ENCODE measurements at places on chromosomes 12 and 14.

GRCh38 chr12:72074956-72075355 lies 136.3 kb downstream of the TPH2 start:
- no peak for DNase-seq

- DNase-seq: no peak
Measured at GRCh38 chr12:49041881-49042484, 18.6 kb downstream of the KMT2D start.

GRCh38 chr14:62956413-62956812 lies 88.8 kb downstream of the KCNH5 start:
- DNase-seq: no peak

DNA sequence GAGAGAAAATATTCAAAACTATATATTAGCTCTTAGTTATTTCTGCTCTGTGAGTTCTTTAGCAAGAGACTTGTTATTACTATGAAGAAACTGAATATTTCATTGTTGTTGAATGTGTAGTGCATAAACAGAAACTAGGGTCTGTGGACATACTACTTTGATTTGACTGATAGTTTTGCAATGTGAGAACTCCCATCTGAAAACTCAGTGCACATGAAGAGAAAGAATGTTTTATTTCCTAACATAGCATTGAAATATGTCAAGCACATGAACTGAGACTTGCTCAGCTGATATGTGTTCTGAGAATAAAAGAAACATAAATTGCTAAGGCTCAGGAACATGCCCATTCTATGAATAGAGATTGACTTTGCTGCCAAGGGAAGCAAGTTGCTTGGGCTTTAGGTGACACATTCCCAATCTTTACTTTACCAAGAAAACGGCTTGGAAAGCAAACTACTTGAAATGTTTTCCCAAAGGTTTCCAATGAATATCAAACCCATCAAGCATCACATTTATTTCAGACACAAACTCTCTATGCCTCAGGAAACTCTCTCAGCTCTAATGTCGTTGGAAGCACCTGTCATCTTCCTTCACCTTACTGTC lies 290.4 kb downstream of the SLC16A7 start:
- DNase-seq: no peak

GRCh38 chr14:99603471-99604277 lies at the start of gene CCDC85C:
Gene CCDC85C, minus strand, starts transcription at chr14:99604207. Its CDS starts 248 bp downstream, at chr14:99603959.
- peak; percentile 81 for DNase-seq

- peak; percentile 46 for DNase-seq
Measured at GRCh38 chr12:13404631-13405473, 208.3 kb downstream of the EMP1 start.

- no peak for DNase-seq
Measured at GRCh38 chr12:22525426-22525825, 18.9 kb downstream of the C2CD5 start.

DNA sequence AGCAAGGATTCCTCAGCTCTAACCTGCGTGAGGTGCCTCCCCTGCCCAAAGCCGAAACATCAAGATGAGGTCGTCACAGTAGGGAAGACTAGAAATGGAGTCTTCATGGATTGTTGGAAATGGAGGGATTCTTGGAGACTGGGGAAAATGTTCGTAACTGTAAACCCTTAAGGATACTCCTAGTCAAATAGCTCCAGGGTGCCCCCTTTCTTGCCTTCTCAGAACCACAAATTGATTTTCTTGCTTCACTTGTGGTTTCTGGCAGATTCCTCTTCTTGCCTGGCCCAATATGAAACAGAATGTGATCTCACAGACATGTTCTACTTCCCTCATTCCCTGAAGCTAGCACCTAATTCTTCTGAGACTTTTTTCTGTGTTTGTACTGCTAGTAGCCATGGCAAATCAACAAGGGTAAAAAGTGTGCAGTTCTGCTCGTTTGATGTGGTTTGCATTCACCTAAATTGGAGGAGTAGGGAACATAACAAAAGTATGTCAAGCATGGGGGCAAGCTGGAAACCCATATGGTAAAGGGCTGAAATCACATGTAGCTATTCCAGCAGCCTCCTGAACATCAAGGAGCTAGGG lies 332.0 kb downstream of the PAWR start:
- DNase-seq: peak; percentile 59

DNA sequence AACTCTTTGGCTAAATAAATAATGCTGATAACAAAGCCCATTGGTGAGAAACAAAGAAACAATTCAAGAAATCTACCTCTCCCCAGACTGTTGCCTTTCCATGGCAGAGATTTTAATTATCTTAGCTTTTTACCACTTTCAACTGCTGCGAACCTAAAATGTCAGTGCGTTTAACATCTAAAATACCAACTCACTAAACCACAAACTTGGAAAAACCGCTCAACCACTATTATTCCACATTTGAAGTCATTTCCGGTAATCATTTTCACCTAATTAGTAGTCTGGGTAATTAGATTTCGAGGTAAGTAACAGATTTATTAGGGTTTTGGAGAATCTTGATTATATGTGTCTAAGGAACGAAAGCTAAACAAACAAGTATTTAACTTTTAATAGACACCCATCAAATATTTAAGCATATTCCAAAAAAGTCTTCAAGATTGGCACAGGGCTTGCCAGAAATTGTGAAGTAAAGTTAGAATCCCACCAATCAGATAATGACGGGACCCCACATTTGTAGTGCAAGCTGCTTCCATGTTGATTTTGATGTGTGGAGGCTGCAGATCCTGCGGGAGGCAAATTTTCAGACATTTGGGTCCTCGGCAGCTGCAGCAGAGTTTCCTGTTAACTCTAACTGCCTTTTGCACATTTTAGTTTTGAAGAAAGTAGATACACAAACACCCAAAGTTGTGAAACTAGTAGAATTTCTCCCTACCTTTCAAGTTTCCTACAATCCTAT lies 4.1 kb downstream of the OTX2 start:
- DNase-seq: peak; percentile 72

DNA sequence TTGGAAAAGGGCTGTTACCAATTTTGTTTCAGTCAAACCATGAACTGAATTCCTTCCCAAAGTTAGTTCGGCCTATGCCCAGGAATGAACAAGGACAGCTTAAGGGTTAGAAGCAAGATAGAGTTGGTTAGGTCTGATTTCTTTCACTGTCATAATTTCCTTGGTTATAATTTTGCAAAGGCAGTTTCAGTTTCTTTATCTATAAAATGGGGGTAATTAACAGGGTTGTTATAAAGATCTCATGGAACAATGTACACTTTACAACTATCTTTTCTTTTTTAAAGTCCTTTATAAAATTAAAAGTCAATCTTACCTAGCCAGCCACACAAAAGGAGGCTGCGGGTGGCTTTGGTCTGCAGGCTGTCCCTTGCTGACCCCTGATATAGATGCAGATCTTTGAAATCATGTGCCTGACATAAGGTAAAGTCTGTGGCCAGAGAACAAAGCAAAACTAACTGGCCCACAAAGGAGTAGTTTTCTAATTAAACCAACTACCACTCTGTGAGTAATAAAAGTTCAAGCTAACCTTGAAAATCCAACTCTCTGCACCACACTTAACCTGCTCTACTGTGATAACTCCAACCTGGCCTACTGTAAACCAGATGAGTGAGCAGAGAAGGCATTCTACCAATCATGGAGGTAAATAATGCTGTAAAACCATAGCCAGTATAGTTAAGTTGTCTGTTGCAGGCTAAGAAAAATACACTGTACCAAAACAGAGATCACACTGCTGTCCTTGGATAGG lies 49.5 kb downstream of the SLC38A1 start:
- DNase-seq: no peak

DNA sequence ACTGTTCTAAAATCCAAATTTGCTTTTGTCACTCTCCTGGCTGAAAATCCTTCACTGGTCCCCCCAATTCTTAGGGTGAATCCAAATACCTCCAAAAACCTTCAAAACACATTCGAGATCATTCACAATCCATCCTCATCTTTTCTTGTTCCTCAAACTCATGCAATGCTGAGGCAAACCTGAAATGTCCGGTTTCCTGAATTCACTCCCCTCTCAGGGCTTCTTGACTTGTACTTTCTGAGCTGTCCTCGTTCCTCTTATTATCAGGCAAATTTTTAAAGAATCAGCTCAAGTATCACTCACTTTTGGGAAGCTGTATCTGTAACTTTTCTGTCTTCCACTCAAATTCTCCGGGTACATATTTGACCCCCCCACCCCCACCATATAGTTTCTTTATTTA lies 84.9 kb upstream of the DUSP6 start:
- no peak for DNase-seq

- peak; percentile 44 for DNase-seq
Measured at GRCh38 chr14:38578278-38578681, 322.4 kb upstream of the CLEC14A start.

DNA sequence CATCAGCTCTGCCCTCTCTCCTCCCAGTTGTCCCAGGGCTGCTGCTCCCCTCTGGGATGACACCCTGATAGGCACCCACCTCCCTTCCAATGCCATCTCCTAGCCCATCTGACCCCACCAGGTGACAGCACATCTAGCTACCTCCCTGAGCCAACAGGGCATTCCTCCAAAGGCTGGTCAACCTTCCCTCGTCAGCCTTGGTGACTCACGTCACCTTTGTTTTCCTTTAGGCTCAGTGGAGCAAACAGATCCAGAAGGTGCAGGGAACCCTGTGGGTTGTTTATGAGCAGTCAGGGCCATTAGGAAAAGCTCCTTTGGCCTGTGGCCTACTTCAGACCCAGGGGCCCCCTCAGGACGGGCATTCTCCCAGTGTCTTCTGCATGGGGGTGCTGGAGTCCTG lies 32.4 kb downstream of the PIGH start:
- DNase-seq: no peak

GRCh38 chr12:120674097-120674636 lies 12.8 kb upstream of the MLEC start:
- no peak for DNase-seq

DNA sequence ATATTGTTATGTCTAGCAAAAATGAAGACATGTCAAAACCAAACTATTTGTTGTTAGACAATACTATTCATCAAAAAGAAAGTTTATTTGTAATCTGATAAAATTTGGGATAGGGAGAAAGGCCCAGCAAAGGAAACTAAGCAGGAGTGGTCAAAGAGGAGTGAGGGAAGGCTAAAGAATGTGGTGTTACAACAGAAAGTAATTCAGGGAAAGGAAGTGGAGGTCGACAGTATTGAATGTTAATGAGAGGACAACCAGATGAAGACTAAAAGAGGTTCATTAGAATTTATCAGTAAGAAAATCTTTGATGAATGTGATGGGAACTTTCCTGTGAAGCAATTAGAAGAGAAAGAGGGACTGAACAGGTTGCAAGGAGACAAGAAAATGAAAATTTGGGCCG lies 33.9 kb downstream of the PLCZ1 start:
- no peak for DNase-seq

- DNase-seq: no peak
Measured at GRCh38 chr12:44372259-44372658, 503.9 kb downstream of the NELL2 start.

GRCh38 chr14:101123618-101124510 lies 220.3 kb upstream of the RTL1 start:
- peak; percentile 39 for DNase-seq

DNA sequence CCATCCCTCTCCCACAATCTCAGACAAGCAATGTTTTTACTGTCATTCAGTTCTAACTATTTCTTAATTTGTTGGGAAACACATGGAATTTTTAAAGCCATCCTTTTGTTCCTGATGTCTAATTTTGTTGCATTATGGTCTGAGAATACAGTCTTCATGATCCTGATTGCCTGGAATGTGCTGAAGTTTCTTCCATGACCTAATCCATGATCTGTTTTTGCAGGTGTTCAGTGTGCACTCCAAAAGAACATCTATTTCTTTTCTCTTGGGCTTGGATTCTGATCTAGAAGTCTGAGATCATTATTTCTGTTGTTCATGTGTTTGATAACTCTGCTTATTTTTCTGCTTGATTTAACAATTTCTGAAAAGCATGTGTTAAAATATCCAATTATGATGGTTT lies 43.2 kb upstream of the PHC1 start:
- no peak for DNase-seq

- DNase-seq: no peak
Measured at GRCh38 chr12:123099560-123100192, 51.2 kb downstream of the PITPNM2 start.

- no peak for DNase-seq
Measured at GRCh38 chr12:130478786-130479185, 141.1 kb downstream of the PIWIL1 start.

DNA sequence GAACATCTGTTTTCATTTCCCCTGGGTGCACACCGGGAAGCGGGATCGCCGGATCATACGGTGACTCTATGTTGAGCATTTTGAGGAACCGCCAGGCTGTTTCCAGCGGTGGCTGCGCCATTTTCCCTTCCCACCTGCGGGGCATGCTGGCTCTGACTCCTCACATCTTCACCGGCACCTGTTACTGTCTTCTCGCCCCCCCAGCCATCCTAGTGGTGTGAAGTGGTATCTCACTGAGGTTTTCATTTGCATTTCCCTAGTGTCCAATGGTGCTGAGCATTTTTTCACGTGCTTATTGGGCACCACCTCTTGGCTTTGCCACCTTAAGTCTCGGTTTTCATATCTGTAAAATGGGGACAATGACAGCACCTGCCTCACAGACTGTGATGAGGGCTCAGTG lies 44.1 kb upstream of the EML1 start:
- DNase-seq: peak; percentile 72

- no peak for DNase-seq
Measured at GRCh38 chr12:105292705-105293104, 37.8 kb upstream of the C12orf75 start.

- DNase-seq: no peak
Measured at GRCh38 chr14:84749191-84749955, 780.6 kb upstream of the FLRT2 start.

GRCh38 chr14:72128629-72129028 lies 196.4 kb downstream of the RGS6 start:
- no peak for DNase-seq

DNA sequence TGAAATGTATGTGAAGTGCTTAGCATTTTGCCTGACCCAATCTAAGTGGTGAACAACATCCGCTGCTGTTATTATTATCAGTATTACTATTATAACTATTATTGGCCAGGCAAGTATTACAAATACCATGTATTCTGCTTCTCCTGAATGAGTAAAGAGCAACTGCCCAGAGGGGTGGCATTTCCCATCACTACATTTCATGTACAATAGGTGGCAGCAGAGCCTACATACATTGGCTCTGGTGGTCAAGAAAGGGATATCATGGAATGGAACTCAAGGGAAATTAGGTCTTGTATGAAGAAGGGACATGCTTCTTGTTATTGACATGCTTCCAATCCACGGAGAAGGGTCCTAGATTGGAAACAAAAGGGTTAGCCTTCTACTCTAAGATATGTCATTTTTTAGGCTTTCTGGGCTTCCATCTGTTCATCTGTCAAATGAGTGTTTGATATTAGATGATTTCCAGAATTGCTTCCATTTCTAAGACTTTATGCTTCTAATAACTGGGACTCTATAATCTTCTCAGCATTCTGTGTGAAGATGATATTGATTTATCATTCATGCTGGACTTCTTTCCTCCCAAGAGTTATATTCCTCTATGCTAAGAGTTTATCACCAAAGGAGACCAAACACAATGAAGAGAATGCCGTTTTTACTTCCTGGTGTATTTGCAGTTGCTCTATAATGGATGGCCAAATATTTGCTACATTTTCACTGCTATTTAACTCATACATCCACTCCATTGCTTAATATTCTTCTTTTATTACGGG lies 239.1 kb downstream of the SSPN start:
- DNase-seq: peak; percentile 83

- DNase-seq: no peak
Measured at GRCh38 chr14:38646391-38646790, 390.5 kb upstream of the CLEC14A start.
